ENCODE measurements at places on chromosomes 7 and 10. TPM values are rescaled to one million over a fixed set of nuclear protein-coding genes. Genes with fewer than 3 reads are reported as not detected.

DNA sequence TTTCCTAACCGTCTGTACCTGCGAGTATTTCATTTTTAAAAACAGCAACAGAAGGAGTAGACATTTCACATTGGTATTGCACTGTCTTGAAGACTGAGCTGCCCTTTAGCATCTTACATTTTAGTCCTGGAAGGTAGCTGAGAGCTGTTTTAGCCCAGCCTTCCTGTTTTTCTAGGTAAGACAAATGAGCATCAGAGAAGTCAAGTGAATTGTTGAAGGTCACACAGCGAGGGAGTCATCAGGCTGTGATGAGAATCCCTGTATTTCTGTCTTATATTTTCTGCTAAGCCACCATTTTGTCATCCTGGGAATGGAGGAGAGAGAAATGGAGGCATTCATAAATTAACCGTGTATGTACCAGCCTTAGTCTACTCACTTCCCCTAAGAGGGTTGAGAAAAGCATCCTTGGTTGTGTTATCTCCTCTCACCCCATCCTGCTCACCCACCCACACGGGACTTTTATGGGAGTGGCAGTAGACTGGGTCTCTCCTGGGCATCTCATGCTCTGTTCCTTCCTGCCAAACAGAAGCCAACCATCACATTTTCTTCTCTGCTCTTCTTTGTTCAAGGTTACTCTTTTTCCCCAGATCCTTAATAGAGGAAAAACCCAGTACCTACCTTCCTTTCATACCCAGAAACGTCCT is 8.5 kb downstream of the RBM20 start:
- DNase-seq: no peak

DNA sequence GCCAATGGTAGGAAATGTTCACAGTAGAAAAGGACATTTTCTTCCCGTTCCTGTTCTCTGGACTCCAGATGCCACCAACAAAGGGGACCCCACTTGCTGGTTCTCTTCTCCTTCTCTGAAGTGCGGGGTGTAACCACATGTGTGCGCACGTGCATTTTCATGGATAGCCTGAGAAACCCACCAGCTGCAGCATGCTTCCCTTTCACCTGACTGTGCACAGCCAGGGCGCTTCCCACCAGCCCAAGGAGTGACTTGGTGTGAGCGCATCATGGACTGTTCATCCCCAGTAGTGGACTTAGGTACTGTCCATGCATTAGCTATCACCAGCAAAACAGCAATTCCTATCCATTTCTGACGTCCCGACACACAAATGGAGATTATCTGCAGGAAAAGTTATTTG is 29.6 kb upstream of the DPYSL4 start:
- no peak for DNase-seq

GRCh38 chr10:26381986-26382385 is 56.2 kb upstream of the APBB1IP start:
- DNase-seq: no peak

DNA sequence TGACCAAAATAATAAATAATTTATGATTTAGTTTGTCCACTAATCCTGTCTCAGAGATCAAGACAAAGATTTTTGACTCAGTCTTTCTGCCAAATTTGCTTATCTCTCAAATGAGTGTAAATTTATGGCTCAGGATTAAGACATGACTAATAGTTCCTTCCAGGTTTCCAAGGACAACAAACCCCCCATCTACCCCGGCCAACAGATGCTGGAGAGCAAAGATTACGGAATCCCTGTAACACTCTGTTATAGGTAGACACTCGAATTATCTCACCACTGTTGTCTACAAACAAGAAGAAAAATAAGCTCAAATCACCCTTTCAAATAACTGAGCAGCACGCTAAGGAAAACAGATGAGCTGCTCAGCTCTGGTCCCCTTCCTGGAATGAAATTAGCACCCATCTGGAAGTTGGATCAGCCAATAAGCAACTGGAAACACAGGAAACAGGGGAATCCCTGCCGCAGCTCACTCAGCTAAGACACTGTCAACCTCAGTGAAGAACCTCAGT is 56.8 kb upstream of the SVIL start:
- peak; percentile 14 for DNase-seq

DNA sequence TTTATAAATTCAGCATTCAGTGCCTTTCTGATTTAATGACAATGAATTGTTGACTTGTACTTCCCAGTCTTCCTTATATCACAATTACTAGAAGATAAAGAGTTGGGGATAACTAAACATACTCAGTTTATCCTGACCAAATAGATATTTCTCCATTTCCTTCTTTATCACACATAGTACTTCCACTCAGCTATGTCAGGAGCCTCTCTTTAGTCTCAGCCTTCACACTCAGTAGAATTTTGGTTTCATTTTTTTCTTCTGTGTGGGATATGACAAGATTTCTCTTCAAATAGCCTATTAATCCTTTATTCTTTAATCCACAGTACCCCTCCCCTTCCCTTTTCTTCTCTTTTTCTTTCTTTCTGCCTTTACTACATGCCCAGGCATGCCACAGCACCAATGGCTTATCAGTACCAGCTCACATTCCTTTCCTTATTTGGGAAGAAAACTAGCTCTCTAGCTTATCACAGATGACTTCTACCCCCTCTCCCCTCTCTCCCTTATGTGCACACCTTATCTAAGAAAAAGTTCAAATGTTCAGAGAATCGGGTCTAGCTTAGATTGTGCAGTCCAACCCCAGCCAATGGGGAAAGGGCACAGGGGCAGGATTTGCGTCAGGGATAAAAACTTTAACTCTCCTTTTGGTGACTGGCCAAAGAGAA is 109.0 kb downstream of the PHF14 start:
- DNase-seq: no peak

- DNase-seq: no peak
These were observed 583.5 kb downstream of the CNTNAP2 start for GRCh38 chr7:146700015-146700560.

The VDAC2 gene
- total RNA-seq: 193 TPM

The PTF1A gene
- total RNA-seq: not detected

The PANK1 gene
- 1.6 TPM for total RNA-seq

The HERC4 gene
- 42.2 TPM for total RNA-seq

Measured in activated naive CD4-positive, alpha-beta T cell treated with anti-CD3 and anti-CD28 coated beads for 36 hours (primary cell).